Aorta (tissue), 5 donors: ENCODE measurements at places on chromosomes 5 and 9.

DNA sequence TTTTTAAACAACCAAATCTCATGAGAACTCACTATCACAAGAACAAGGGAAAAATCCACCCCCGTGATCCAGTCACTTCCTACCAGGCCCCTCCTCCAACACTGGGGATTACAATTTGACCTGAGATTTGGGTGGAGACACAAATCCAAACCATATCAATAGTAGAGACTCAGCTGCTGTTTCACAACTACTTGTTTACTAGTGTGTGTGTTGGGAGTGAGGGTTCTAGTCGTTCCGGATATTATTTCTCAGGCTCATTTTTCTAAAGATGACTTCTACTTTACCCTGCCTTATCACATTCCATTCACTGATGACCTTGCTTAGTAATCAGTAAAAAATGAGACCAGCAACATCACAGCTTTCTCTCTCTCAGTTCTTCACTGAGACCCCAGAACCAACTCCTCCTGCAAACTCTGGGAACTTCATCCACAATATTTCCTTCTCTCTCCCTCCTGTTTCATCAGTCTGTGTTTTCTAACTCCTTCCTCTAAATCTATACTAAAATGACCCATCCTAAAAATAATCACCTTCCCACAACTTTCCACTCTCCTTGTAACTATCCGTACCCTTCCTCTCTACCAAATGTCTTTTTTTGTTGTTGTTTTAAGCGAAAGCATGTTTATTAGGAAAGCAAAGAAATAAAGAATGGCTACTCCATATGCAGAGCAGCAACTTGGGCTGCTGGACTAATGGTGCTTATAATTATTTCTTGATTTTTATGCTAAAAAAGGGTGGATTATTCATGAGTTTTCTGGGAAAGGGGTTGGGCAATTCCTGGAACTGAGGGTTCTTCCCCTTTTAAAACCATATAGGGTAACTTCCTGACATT is 121.5 kb upstream of the SPRY4 start:
- DNase-seq, result no peak

DNA sequence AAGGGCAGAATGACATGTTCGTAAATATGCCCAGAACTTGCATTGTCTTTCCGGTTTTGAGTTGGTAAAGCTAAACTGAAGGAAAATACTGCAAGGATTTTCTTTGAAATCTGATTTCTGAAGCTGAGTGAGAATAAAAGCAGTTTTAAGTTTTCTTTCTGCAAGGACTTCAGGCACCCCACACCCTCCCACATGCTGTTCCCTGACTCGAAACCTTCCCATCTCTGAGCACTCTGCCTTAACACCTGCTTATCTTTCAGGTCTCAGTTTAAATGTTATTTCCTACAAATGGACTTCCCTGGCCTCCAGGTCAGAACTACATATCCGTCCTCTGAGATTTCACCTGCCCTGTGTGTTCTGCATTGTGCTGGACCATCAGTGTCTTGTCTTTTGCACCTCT is 93.8 kb downstream of the KLHL3 start:
- no peak for DNase-seq

GRCh38 chr9:98712987-98713386 is 4.3 kb upstream of the GABBR2 start:
- DNase-seq, result no peak

DNA sequence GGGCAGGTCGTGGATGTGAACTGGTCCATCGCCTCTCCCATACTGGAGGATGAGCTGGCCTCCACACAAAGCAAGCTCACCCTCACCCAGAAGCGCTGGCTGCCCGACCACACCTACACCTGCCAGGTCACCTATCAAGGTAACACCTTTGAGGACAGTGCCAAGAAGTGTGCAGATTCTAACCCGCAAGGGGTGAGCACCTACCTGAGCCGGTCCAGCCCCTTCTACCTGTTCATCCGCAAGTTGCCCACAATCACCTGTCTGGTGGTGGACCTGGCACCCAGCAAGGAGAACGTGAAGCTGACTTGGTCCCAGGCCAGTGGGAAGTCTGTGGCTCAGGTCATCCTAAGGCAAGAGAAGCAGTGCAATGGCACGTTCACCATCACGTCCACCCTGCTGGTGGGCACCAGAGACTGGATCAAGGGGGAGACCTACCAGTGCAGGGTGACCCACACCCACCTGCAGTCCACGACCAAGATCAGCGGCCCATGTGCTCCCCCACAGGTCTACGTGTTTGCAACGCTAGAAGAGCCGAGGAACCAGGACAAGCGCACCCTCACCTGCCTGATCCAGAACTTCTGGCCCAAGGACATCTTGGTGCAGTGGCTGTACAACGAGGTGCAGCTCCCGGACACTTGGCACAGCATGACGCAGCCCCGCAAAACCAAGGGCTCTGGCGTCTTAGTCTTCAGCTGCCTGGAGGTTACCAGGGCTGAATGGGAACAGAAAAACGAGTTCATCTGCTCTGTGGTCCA is 71.3 kb downstream of the INSL6 start:
- DNase-seq, result peak; percentile 41

- no peak for DNase-seq
Measured at GRCh38 chr5:78626009-78626571, 22.5 kb downstream of the LHFPL2 start.

DNA sequence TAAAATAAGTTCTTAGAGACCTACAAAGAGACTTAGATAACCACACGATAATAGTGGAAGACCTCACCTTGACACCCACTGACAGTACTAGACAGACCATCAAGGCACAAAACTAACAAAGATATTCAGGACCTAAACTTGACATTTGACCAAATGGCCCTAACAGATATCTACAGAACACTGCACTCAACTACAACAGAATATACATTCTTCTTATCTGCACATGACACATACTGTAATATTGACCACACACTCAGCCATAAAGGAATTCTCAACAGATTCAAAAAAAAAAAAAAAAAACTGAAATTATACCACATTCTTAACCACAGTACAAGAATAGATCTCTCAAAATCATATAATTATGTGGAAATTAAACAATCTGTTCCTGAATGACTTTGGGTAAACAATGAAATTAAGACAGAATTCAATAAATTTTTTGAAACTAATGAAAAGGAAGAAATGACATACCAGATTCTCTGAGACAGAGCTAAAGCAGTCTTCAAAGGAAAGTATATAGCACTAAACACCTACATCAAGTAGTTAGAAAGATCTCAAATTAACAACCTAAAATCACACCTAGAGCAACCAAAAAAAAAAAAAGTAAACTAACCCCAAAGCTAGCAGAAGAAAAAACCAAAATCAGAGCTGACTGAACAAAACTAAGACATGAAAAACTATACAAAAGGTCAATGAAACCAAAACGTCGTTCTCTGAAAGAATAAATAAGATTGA is 362.3 kb upstream of the POU5F2 start:
- no peak for DNase-seq
